ENCODE measurements at places on chromosomes 12 and 14. TPM values are rescaled to one million over a fixed set of nuclear protein-coding genes. Genes with fewer than 3 reads are reported as not detected.

GRCh38 chr12:120138366-120138765, 21.8 kb upstream of the RAB35 start:
- DNase-seq = no peak

DNA sequence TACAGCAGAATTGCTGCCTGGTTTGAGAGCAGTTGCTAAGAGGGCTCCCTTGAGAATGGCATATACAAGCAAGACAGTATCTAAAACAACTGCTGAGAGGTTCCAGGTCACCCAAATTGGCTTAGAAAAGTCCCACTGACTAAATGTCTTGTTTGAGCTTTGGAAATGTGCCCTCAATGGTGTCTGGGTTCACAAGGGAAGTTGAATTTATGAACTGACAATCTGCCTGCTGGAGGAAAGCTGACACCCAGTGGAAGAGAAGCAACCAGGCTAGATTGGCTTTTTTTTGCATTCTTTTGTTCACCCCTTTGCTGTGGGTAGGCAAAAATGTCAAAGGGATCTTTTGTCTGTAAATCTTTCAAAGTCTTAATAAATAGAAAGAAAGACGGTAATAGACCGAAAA, 44.6 kb upstream of the NPFF start:
- no peak for DNase-seq

GRCh38 chr14:71240866-71241520, 333.7 kb downstream of the PCNX1 start:
- DNase-seq = no peak

DNA sequence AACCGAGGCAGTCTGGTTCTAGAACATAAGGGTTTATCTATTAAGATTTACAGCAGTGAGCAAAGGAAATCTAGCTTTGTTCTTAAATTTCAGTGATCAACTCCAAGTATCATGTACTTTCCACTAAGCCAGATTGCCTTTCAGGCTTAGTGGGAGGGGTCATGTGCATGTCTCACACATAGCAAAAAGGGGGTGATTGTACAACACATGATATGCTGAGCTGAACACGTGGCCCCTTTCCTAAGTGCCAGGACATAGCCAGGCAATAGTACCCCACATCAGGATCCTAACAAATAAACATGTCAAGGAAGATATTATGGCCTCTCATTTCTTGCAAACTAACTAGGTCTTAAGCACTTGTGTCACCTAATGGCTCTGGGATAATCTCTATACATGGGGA, 347.2 kb downstream of the C12orf75 start:
- no peak for DNase-seq

DNA sequence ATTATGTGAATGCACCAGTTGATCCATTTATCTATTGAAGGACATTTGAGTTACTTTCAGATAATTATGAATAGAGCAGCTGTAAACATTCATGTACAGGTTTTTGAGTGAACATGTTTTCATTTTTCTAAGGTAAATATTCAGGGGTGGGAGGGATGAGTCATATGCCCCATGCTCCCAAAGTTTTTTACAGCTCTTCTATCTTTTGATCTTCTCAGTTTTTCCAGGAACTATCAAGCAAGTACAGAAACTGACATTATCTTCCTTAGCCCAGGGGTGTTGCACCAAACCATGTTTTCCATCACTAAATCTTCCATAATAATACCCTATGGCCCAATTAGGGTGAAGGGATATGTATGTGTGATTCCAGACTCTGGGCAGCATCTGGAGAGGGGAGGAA, 384.5 kb downstream of the EMP1 start:
- DNase-seq = no peak

GRCh38 chr12:110582276-110583136, 612 bp downstream of the PPTC7 start:
- DNase-seq = peak; percentile 83

DNA sequence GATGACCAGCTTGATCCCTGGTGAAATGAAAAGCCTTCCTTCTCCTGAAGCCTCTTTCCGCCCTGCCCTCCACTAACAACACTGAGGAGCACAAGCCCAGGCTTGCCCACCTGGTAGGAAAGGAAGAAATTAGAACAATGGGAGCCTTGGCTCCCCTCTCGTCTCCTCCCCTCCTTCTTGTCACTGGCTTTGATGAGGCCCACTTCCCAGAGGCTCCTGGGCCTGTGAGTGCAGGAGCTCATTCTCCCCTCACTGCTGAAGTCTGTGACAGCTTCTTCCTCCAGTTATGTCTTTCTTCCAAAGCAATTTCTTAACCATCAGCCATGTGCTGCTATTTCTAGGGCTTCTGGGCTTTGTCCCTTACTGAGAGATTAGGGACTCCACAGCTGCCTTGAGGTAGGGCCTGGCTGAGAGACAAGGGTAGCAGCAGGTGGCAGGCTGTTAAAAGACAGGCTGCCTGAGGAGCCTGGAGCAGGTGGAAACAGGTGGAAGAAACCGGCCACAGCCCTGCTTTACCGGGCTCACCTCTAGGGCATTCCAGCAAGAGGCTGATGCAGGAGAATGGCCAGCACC, 53.6 kb upstream of the SRSF5 start:
- no peak for DNase-seq

DNA sequence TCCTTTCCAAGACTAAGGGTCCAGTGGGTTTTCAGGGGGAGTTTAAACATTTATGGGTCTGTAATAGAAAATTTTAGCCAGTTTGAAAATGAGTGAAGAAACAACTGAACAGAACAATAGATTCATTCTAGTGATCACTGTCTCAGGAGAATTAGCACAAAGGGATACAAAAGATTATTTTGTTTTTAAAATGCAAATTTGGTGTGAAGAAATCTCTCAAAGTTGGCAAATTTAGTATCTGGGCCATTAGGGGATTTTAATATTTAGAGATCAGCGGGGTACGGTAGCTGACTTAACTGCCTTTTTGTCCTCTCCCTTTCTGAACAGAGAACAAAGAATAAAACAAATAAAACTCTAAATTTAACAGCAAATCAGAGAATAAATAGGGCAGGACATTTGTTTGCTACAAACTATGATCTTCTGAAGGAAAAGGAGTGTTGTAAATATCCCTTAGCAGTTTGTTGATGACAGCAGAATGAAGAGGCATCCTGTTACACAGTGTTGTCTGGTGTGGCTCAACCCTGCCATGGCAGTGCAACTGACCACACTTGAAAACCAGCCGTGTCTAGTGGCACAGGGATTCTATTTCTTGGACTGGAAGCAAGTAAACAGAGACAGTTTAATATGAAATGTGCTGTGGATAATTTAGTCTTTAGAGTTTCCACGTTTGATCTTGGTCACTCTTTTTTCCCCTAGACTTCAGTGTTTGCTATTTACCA, 46.3 kb upstream of the LRTM2 start:
- no peak for DNase-seq

DNA sequence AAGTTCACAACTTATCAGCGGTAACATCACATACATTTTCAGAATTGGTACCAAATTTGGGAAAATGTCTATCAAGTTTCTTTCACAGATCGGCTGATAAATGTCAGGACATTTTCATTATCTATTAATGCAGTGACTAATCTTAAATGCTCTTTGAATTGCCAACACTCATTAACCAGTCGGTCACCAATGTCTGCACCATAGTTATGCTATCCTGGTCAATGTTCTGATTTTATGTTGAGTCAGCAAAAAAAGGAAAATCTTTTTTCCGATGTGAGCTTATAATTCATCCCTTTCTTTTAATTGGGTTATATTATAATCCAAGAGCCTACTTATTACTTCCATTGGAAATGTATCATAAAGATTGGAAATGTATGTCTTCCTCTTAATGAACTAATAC, 77.2 kb downstream of the NTF3 start:
- no peak for DNase-seq

DNA sequence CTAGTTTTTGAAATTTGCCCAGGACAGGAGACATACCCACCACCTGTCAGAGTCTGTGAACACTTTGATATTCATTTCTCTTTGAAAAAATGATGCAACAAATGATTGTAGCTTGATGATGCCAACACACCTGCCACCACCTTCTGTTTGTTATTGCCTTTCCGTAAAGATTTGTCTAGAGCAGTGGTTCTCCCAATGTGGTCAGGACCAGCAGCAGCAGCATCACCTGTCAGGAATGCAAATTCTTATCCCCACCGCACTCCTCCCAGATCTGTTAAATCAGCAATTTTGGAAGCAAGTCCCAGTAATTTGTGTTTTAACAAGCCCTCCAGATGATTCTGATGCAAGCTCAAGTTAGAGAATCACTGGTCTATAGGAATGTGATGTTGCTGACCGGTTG, 9.9 kb downstream of the CCDC175 start:
- DNase-seq = no peak

- no peak for DNase-seq
These were observed 88.0 kb downstream of the TMTC2 start for GRCh38 chr12:82774666-82775065.

- no peak for DNase-seq
These were observed 55.5 kb downstream of the CRACR2A start for GRCh38 chr12:3697311-3697870.

DNA sequence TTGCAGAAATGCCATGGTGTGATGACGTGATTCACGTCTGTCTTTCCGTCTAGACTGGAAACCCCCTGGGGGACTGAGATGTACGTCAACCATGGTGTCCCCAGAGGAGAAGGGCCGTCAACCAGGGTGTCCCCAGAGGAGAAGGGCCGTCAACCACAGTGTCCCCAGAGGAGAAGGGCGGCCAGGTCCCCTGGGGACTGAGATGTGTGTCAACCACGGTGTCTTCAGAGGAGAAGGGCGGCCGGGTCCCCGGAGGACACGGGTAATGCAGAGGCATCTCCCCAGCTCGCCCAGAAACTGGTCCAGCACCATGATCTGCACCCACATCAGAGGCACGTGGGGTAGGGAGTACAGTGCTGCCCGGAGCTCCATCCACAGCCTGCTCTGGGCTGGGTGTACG, 30.6 kb upstream of the GALNT9 start:
- DNase-seq = no peak

DNA sequence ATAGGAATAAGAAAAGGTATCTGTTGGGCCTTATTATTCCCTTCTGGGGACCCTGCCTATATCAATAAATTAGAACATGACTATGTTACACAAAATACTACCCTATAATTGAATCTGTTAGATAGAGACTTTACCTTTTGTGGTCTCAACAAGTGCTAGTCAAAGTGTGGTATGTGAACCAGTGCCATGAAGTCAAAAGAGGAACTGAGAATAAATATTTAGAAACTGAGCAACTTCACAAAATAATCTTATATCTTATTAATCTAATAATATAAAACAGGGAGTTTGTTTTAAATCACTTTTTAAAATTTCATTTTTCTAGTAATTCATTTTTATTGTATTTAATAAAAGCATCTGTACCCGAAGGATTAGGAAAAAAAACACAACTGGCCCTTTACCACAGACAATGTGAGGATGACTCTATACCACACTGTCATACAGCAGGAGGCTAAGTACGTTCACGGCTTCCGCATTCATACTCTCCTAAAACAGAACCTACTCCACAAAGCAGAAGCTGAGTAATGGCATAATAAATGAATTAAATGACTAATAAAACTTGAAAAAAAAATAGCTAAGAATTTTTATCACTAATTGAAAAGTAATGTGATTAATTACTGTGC, 42.1 kb downstream of the SEC23A start:
- DNase-seq = no peak

DNA sequence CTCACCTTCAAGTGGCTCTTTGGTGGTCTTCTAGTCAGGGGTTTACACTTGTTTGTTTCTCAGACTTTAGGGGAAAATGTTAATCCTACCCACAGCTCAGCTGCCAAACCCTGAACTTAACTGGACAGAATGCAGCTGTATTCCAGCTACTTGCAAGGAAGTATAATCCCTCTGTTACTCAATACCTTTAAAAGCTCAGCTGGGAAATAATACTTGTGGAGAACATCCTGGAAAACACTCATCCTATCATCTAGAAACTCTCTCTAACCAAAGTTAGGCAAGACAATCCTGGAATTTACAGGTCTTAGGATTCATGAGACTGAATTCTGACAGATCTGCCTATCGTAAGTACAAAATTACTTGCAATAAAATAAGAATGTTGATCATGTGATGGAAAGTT, 404.1 kb downstream of the ADAMTS20 start:
- no peak for DNase-seq

- no peak for DNase-seq
These were observed 3.3 kb downstream of the NYNRIN start for GRCh38 chr14:24401810-24402702.

- DNase-seq = peak; percentile 95
These were observed 1.8 kb downstream of the AHNAK2 start for GRCh38 chr14:104976198-104977007.

The NRL gene
- total RNA-seq = 4.8 TPM

The KRT85 gene
- total RNA-seq = not detected

The GPR84 gene
- 2.0 TPM for total RNA-seq

The GSC gene
- not detected for total RNA-seq

The DHRS2 gene
- total RNA-seq = 1.1 TPM

Data from activated naive CD4-positive, alpha-beta T cell treated with anti-CD3 and anti-CD28 coated beads, Interleukin-2, amount 50 U/mL, for 72 hours (primary cell).